ENCODE measurements at places on chromosomes 12 and 14.
A peak's percentile ranks its signal among the peaks of the same experiment; 100 is the strongest.

- no peak for DNase-seq
Measured at GRCh38 chr14:55467307-55467706, 26.9 kb upstream of the TBPL2 start.

- no peak for DNase-seq
Measured at GRCh38 chr12:14505626-14506596, 61.8 kb downstream of the PLBD1 start.

GRCh38 chr12:107337346-107338095 lies 244.2 kb upstream of the CRY1 start:
- no peak for DNase-seq

DNA sequence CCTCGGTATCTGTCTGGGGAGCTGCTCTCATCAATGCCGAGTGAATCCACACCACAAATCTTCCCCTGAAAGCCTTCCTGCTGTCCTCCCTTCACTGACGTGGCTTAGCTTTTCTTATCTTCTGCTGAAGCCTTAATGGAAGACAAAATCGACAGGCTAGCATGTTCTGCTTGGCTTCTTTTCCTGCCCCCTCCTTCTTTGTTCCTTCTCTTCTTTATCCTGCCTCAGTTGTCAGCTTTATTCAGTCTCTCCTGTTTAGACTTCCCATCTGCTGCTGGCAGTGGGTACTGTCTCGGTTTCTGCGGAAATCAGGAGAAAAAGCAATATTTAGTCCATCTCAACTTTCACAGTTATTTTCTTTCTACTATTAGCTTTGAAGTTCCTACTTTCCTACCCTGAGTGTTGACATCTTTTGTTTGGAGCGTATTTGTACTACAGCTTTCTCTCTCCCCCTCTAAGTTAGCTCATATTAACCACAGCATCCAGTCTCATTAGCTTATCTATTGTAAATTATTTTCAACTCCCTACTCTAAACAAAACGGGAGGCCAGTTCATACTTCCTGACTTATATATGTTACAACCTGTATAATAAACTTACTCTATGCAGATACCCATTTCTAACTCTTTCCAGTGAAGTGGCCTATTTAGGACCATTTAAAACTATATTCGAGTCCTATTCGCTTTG lies 226.0 kb downstream of the DACT1 start:
- no peak for DNase-seq

DNA sequence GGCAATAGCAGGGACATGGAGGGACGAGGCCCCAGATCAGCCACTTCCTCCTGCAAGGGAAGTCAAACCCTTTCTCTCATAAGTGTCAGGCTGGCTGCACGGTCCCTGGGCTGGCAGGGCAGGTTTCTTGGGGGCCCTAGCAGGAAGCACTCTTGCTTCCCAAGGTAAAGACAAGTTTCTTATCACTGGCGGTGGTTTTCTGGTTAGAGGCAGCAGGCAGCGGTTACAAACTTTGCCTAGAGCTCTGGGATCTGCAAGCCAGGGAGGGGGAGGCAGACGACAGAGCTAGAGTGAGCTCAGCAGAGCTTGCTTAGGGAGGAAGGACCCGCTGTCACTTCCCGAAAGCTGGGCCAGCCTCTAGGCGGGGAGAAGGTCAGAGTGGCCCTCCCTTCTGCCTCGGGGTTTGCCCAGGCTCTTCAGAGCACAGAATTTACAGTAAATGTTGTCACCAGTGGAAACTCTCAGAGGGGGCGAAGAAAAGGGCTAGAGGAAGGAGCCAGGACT lies 20.4 kb downstream of the BATF start:
- no peak for DNase-seq

GRCh38 chr14:100416081-100416680 lies 93.0 kb downstream of the SLC25A47 start:
- no peak for DNase-seq

GRCh38 chr12:11834931-11835330 lies 185.5 kb downstream of the ETV6 start:
- no peak for DNase-seq

- no peak for DNase-seq
Measured at GRCh38 chr14:63383776-63384367, 65.1 kb upstream of the GPHB5 start.

- no peak for DNase-seq
Measured at GRCh38 chr12:31029916-31030562, 43.6 kb upstream of the DDX11 start.

- no peak for DNase-seq
Measured at GRCh38 chr12:107233551-107233950, 140.2 kb upstream of the CRY1 start.

DNA sequence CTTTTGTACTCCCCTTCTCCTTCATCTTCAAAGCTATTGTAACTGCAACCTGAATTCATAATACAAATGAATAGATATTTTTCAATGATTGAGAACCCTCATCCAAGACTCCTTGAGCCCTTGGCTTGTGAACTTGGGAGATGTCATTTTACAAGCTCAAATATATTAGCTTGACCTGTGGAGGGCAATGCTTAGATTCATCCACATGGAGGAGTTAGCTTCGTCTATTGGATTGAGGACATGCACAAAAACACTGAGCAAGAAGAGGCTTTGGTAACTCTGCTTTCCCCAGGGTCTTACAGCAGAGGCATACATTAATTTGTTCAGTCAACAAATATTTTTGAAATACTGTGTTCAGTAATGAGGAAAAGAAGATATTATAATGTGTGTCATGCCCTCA lies 101.1 kb downstream of the OTOGL start:
- no peak for DNase-seq

DNA sequence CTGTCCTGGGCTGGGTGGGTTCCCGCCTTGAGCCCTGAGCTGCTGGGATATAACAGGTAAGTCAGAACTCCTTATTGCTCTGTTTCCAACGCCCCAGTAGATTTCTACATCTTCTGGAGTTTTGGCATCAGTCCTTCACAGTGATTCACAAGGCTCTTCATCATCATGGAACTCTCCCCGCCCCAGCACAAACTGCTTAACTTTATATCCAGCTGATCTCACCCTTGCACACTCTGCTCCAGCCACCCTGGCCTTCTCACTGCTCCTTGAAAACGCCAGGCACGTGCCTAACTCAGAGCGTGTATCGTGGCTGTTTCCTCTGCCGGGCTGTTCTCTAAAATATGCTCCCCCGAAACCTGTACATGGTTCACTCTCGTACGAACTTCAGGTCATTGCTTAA lies 264.9 kb downstream of the NOVA1 start:
- no peak for DNase-seq

- DNase-seq: peak; percentile 11
Measured at GRCh38 chr12:94590428-94590827, 59.9 kb downstream of the TMCC3 start.

GRCh38 chr12:27869567-27869966 lies 89.5 kb upstream of the MANSC4 start:
- DNase-seq: no peak

DNA sequence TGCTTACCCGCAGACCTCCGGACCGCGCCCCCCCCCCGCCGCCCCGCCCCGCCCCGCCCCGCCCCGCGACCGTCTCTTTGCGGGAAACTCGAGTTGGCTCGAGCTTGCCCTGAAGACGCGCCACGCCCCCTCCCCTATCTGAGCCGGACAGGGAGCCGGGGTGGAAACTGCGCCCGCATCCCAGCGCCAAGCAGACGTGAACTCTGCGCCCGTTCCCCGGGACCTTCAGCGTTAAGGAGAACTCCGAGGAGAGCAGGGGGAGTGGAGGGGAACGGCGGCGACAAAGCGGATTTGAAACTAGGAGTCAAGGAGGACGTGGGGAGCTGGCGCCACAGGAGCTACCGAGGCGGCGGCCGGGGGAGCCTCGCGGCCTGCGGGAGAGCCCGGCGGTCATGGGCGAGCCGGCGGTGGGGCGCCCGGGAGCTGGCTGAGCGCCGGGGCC lies at the start of gene KCNK13:
KCNK13 (plus strand) TSS at position 310 of the 442 bp plus-strand sequence. CDS start 212 bp downstream, outside the sequence.
- DNase-seq: no peak

DNA sequence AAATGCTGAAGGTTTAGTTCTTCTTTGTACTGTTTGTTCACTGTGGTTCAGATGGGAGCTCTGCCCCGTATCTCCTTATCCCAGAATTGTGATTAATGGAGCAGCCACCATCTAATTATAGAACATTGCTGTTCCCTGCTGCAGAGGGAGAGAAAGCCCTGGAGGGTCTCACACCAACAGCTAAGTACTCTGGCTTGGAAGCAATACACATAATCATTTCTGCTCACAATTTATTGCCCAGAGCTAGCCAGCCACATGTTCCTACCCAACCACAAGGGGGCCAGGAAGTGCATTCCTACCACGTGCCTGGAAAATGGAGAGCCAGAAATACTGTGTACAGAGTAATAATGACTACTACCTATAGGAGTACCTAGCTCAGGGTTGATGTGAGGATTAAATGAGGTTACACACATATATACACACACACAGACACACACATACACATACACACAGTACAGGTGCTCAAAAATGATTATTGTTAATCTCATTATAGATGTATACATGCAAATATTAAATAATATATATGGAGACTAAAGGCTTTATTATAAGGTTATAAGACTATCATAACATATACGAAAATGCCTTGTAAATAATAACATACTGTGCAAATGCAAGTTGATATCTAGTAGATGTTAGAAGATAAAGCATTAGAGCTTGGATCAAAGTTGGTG lies 22.3 kb downstream of the MSRB3 start:
- DNase-seq: no peak

GRCh38 chr14:61101803-61102548 lies 120.9 kb downstream of the SLC38A6 start:
- no peak for DNase-seq

- no peak for DNase-seq
Measured at GRCh38 chr14:91845652-91846051, 21.7 kb downstream of the TC2N start.

GRCh38 chr12:24922090-24922489 lies 26.8 kb downstream of the BCAT1 start:
- DNase-seq: no peak

- DNase-seq: no peak
Measured at GRCh38 chr12:122381021-122381420, 41.4 kb downstream of the CLIP1 start.

- DNase-seq: no peak
Measured at GRCh38 chr12:39032034-39032433, 126.6 kb upstream of the CPNE8 start.

- no peak for DNase-seq
Measured at GRCh38 chr12:14873440-14874185, 12.0 kb downstream of the MGP start.

GRCh38 chr14:83416476-83416875 lies 1882.8 kb upstream of the SEL1L start:
- no peak for DNase-seq

DNA sequence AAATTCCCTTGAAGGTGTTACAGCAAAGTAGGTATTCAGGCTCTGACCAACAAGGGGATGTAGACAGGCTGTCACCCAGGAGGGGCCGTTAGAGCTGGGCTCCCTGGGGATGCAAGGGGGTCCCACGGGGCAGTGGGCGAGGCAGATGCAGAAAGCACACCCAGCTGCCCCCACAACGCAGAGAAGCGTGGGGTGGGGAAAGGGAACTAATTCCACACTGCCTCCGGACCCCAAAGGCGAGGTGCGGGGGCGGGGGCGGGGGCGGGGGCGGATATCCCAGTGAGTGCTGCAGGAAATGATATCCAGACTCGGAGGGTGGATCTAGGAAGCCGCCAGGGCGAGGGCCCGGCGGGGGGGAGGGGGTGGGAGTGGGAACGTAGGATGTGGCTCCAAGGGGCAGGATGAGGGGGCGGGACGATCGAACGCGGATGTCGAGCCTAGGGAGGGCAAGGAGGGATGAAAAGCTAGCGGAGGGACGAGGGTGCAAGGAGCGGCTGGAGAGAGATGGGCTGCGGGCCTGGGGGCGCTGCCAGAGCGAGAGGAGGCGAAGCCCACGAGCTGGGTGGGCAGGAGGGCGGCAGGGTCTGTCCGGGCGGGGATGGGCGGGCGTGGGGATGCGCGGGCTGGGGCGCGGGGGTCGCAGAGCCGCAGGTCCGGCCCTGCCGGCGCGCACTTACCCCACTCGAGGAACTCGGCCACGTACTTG lies 874 bp downstream of the CDC42BPB start:
- no peak for DNase-seq

GRCh38 chr14:36834293-36834692 lies 172.6 kb downstream of the PAX9 start:
- no peak for DNase-seq

DNA sequence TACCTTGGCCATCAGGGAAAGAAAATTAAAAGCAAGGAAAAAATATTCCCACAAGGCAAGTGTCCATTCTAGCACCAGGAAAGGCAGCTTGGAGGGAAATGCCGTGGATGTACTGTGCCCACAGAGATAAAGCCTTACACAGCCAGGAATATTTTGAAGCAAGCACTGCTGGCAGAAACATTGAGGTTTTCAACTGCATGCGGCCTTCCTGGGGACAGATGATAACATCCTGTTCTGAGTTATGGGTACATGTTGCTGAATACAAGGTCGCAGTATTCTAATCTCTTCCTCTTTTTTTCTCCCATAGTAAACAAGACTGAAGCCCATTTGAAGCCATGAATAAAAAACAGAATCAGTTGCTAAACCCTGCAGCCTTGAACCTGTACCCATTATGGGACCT lies 197.1 kb downstream of the BTG1 start:
- DNase-seq: no peak

DNA sequence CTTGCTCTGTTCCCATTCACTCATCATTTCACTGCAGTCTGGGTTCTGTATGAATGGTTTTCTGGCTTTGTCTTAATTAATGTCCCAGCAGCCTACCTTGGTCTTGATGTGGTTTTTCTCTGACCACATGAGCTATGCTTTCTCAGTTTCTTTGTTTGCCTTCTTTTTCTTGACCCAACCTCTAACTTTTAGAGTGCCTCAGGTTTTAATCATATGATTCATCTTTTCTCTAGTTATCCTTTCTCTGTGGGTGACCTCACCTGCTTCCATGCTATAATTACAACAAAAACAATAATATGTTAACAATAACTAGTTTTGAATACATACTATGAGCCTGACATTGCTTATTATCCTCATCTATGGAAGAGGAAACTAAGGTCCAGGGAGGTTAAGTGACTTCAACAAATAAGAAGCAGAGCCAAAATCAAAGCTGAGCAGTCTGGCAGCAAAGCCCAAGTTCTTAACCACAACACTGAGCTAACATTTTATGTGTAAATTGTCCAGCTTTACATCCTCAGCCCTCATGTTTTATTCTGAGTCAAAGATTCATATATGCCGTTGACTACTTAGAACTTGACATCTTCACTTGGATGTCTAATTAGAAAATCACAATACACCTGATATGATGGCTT lies 4.7 kb upstream of the EPYC start:
- DNase-seq: no peak

- DNase-seq: peak; percentile 81
Measured at GRCh38 chr14:101111620-101112290, 208.2 kb upstream of the RTL1 start.

GRCh38 chr14:99647411-99647810 lies 2.5 kb downstream of the HHIPL1 start:
- DNase-seq: no peak
